8988T (cell line): ENCODE measurements at places on chromosomes 7 and 10.

DNA sequence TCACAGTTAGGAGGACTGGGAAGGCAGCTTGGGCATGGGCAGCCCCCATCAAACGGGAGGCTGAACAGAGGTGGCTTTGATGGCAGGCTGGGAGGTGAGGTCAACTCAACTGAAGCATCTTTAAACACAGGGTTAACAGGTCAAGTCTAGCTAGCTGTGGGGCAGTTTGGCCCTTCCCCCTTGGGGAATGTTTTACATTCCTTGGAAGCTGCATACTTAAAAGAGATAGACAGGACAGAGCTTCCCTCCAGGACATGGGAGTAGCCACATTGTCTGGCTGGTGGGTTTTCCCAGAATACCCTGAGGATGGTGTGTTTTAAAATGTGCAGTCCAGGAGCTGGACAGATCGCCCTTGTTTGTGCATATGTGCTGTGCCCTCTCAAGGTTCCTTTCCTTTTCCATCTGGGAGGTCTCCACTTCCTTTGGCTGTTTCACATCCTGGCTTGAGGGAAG lies 6.8 kb upstream of the RASSF4 start:
- no peak for DNase-seq

DNA sequence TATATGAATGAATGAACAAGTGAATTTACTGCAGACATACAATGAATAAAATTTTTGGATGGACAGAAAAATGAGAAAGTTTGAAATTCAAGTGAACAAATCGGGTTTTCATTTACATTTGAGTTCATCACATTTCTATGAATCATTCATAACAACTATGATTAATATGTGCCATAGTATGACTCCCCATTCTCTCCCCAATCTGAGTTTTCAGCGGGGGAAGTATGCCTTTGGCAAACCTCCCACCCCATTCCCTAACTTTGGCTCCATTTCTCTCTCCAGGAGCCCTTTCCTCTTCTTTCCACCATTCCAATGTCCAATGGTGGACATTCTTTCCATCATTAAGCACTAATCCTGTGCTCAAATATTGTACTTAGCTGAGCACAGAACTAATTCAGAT lies 96.8 kb upstream of the LSM8 start:
- DNase-seq = no peak

DNA sequence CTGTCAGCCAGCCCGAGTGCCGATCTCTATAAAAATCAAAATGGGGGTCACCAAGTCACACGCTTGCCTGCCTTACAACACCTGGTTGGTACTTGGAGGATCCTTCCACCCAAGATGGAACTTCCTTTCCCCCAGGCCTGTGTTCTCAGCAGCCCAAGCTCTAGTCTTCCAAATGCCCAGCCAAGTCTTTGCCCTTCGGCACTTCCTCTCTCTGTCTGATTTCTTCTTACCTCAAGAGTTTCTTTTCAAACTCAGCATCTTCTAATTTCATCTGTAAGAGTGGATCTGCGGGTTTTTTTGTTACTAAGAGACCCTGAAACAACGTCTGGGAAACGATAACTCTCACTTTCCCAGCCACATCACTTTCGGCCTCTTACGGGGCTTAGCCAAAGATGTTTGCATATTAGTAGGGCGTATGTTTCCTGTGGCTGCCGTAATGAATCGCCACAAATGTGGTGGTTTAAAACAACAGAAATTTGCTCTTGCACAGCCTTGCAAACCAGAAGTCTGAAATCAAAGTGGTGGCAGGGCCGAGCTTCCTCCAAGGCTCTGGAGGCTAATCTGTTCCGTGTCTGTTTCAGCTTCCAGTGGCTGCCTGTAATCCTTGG lies 219.9 kb downstream of the TCF7L2 start:
- no peak for DNase-seq

- no peak for DNase-seq
These were observed 35.2 kb downstream of the TNRC18 start for GRCh38 chr7:5388273-5388901.

GRCh38 chr10:17427666-17428350 lies 26.6 kb downstream of the ST8SIA6 start:
- DNase-seq = no peak

DNA sequence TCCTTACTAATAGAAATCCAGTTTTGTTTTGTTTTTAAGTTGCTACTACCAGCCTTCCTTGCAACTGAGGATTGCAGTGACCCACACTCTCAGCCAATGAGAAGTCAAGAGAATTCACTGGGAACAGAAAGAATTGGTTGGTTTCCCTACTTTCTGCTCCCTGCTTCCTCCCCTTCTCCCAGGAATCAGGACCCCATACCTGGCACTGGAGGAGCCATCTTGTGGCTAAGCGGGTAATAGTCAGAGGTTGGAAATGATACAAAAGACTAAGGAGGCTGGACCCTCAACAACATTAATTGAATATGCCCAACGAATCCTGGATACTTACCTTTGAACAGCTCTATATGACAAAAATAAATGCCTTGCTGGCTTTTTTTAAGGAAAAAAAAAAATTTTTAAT lies 6.3 kb downstream of the TMEM176A start:
- no peak for DNase-seq

- DNase-seq = no peak
These were observed 64.2 kb downstream of the LRMDA start for GRCh38 chr10:75495434-75496190.

DNA sequence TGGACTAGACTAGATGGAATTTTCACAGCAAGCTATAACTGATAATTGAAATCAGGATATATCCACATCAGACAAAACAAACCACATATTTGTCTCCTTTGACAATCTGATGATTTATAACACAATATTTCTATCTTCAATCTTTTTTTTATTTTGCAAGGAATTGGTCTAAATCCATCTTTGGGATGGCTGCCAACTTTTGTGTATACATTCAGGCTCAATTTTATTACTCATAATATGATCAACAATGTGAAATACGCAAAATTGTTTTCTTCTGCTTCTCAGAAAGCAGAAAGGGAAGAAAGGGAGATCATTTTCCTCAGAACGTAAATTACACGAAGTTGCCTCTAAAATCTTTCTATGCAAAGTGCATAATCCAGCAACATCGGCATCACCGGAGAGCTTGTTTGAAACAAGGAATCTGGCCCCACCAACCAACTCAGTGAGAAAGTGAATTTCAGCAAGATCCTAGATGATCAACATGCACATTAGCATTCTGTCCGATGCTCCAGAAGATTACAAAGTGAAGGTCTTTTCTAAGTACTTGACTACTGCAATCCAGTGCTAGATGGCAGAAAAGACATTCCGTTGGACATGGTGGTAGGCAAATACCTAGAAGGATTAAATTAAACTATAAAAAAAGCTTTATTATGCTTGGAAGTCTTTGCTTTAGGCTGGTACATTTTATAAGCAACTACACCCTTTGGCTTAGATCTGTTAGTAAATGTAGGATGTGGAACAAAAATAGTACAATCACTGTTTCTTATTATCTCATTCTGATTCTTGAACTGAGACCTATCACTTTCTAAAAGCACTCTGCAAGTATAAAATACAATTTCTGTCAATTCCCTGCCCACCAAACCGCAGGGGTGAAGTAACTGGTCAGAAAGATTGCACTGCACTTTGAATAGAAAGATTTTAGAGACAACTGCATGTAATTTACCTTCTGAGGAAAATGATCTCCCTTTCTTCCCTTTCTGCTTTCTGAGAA lies 126.4 kb upstream of the RSU1 start:
- DNase-seq = no peak

GRCh38 chr7:131527456-131527855 lies 29.0 kb downstream of the PODXL start:
- DNase-seq = no peak

DNA sequence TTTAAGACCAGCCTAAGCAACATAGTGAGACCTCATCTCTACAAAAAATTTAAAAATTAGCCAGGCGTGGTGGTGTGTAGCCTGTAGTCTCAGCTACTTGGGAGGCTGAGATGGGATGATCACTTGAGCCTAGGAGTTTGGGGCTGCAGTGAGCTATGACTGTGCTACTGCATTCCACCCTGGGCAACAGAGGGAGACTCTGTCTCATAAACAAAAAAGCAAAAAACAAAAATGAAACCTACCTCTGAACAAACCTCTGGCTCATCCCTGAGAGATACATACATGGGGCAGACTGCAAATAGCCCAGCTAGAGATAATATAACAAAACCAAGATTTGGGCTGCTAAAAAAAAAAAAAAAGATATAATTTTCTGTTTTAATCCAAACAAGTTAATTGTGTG lies 19.5 kb downstream of the C10orf67 start:
- no peak for DNase-seq

DNA sequence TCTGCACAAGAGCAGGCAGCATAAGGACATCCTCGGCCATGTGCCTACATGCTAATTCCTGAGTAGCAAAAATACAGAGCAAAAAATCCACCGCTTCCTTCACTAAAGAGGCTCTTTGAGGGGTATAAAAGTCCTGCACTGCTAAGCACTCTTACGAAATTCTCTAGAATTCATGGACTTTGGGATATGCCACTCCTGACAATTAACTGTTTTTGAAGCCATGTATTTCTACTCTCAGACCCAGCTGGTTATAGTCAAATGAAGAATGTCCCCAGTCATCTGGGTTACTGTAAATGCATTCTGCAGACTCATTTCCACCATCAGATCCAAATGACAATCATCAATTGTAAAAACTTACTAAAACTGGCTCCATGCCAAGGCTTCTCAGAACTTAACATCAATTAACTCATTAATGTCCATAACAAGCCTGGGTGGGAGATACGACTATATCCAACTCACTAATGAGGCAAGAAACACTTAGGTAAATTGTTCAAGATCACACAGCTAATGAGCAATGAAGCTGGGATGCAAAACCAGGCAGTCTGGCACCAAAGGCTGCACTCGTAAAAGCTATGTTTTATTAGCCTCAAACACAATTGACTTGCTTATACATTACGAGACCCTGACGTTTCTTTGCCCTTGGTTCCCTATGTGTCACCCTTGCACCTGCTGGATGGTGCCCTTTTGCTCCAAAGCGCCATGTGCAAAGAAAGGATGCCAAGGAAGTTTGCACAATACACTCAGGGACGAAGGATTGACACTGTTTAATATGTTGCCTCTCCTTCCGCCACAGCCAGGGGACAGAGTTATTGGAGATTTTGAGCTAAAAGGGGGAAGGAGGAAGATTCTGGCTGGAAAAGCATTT lies 250.4 kb downstream of the ELMO1 start:
- no peak for DNase-seq

- no peak for DNase-seq
These were observed 5.8 kb upstream of the KCNH2 start for GRCh38 chr7:150983893-150984368.

DNA sequence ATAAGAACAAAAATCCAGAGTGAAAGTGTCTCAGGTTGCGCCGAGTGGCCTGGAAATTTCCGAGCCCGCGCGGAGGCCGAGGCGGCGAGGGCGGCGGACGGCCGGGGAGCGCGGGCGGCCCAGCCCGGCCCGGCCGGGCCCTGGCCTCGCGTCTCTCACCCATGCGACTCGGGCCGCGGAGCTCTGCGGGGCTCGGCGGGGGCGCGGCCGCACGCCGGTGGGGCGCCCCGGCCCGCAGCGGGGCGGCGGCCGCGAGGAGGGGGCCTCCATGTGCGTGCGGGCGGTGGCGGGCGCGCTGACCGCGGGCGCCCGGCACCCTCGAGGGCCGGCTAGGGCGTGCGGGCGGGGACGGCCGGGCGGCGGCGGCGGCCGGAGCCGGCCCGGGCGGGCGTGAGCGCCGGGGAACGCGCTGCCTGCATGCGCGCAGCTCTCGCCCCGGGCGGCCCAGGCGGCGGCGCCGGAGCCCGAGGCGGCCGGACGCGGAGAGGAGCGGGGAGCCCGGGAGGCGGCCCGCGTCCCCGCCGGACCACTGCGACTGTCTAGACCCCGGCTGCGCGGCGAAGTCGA lies 302 bp upstream of the EN2 start:
- DNase-seq = no peak

GRCh38 chr7:651032-651728 lies 75.3 kb upstream of the DNAAF5 start:
- DNase-seq = no peak

GRCh38 chr7:100017300-100017699 lies 1.9 kb downstream of the ZKSCAN1 start:
- no peak for DNase-seq

- DNase-seq = no peak
These were observed 4.0 kb upstream of the CLEC5A start for GRCh38 chr7:141950806-141951205.

GRCh38 chr10:57707300-57707658 lies 560.4 kb downstream of the IPMK start:
- DNase-seq = no peak

DNA sequence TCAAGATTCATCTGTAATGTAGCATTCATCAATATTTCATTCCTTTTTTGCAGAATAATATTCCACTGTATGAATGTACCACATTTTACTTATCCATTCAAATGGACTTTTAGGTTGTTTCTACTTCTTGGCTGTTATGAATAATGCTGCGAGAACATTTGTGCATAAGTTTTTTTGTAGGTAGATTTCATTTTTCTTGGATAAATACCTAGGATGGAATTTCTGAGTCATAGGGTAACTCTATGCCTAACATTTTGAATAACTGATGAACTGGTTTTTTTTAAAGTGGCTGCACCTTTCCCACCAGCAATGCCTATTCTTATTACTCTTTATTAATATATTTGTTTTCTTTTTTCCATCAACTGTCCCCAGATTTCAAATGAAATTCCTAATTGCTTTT lies 9.1 kb upstream of the XPNPEP1 start:
- no peak for DNase-seq

DNA sequence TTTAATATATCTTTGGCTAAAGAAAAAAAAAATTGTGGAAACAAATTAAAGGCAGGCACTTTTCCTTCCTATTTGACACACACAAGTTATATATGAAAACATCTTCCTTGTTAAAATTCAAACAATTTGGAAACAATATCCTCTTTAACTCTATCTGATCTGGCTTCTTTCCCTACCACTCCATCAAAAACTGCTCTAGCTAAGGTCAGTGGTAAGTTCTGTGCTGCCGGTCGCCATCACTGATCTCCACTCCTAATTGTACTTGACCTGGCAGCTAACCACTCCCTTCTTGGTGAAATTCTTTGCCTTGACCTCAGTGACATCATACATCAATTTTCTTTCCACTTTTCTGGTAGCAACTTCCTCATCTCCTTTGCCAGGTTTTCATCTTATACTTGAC lies 47.9 kb upstream of the MRLN start:
- no peak for DNase-seq

DNA sequence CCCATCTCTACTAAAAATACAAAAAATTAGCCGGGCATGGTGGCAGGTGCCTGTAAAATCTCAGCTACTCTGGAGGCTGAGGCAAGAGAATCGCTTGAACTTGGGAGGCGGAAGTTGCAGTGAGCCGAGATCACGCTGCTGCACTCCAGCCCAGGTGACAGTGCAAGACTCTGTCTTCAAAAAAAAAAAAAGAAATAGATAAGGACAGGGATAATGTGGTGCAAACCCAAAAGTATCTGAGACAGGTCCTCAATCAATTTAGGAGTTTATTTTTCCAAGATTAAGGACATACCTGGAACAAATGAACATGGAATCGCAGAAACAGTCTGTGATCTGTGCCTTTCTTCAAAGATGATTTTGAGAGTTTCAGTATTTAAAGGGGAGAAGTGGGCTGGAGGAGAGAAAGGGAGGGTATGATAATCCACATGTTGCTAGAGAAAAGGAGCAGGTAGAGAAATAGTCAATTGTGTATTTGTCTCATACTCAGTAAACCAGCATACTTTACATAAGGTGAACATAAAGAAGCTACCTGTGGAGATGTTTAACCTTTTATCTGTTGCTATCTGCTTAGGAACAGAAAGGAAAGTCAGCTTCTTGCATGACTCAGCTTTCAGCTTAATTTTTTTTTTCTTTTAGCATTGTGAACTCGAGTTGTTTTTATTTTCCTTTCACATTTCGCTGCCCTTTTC lies 4.9 kb upstream of the MTPN start:
- no peak for DNase-seq
